ENCODE measurements at places on chromosomes 11 and 22. TPM values are rescaled to one million over a fixed set of nuclear protein-coding genes. Genes with fewer than 3 reads are reported as not detected.
A peak's percentile ranks its signal among the peaks of the same experiment; 100 is the strongest.

The OR4S1 gene
- total RNA-seq: not detected

The LIPT2 gene
- 2.5 TPM for total RNA-seq

The APOA1 gene
- total RNA-seq: not detected

The PLAAT5 gene
- 4.6 TPM for total RNA-seq

The SLC6A5 gene
- total RNA-seq: not detected

The APOC3 gene
- not detected for total RNA-seq

GRCh38 chr11:69078930-69079605 lies 30.3 kb downstream of the TPCN2 start:
- H3K4me3 ChIP-seq: no peak overlapping the region
- H3K36me3 ChIP-seq: peaks cover 69% of the 10 kb centered on the region
- peak overlapping the region; percentile 49 for H3K27ac ChIP-seq

DNA sequence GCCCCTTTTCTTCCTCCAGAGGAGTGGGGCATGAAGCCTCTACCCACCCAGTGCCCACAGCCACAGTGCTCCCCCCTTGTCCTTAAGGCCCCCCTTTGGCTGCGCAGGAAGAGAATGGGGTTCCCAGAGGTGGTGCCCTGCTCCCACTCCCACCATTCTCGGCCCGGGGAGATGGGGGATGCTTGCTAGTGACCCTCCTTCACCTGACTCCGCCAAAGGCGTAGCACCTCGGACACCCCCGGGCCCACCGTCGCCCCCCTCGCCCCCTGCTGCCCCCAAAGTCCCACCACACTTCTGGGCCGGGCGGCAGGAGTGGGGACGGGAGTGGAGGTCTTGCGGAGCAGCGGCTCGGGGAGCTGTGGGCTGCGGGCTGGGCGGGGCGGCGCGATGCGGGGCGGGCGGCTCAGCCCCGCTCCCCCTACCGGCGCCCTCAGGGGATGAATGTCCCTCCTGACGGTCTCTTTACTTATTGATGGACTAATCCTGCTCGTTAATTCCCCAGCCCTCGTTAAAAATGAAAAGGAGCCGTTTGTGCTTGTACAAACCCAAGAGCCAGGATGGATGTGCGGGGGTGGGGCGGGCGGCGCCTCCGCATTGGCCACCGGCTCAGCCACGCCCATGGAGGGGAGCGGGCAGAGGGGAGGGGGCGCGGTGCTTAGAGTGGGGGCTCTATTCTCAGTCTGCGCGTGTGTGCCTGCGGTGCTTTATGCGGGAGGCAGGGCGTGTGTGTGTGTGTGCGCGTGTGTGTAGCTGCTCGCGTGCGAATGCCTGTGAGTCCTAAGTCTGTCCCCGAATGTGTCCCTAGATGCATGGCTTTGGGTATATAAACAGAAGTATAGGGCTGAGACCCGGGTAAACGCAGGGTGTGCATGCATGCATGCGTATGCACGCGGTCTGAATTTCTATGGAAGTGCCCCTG lies 25.6 kb downstream of the SYT7 start:
- no peak overlapping the region for H3K4me3 ChIP-seq
- no peaks in the 10 kb centered on the region for H3K36me3 ChIP-seq
- H3K4me1 ChIP-seq: peaks cover 13% of the 10 kb centered on the region

GRCh38 chr11:70729949-70730348 lies 331.6 kb downstream of the CTTN start:
- H3K27me3 ChIP-seq: no peaks in the 10 kb centered on the region
- H3K27ac ChIP-seq: no peak overlapping the region
- H3K4me1 ChIP-seq: no peaks in the 10 kb centered on the region
- no peak overlapping the region for H3K4me3 ChIP-seq

DNA sequence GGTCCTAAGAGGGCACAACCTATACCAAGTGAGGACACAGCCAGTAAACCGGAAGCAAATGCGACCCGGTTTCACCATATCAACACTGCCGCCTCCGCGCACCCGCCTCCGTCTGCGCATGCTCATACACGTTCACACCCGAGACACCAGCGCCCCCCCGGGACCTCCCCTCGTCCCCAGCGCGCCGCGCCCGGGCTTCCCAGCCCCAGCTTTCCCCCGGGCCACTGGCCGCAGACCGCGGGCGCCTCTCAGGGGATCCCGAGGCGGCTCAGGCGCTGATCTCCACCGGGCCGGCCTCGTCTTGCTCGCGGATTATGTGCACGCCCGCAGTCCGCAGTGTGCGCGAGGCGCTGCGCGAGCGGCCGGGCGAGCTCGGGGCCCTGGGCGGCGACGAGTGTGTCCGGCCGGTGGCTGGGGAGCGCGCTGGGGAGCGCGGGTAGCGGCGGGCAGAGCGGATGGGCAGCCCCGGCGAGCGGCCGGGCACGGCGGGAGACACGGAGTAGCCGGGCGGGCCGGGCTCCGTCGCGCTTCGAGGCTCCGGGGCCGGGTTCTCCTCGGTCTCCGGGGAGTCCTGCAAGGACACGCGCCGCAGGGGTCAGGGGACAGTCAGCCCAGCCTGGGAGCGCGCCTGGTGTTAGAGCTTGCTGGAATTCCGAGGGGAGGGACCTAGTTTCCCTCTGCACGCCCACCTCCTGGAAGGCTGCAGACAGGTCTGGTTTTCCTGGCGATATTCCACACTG lies 2.0 kb downstream of the HEPN1 start:
- H3K4me1 ChIP-seq: peaks cover 5% of the 10 kb centered on the region
- no peak for DNase-seq
- peak overlapping the region; percentile 65 for H3K4me3 ChIP-seq
- H3K27me3 ChIP-seq: no peaks in the 10 kb centered on the region
- H3K36me3 ChIP-seq: no peaks in the 10 kb centered on the region
- no peak overlapping the region for H3K27ac ChIP-seq

- no peaks in the 10 kb centered on the region for H3K36me3 ChIP-seq
- no peak overlapping the region for H3K4me3 ChIP-seq
- H3K4me1 ChIP-seq: peaks cover 52% of the 10 kb centered on the region
- DNase-seq: no peak
- no peaks in the 10 kb centered on the region for H3K27me3 ChIP-seq
These were observed 11.4 kb downstream of the PACS1 start for GRCh38 chr11:66081505-66081904.

- no peaks in the 10 kb centered on the region for H3K36me3 ChIP-seq
- peaks cover 70% of the 10 kb centered on the region for H3K4me1 ChIP-seq
- no peak overlapping the region for H3K4me3 ChIP-seq
- no peaks in the 10 kb centered on the region for H3K27me3 ChIP-seq
- H3K27ac ChIP-seq: peak overlapping the region; percentile 83
These were observed 61.8 kb upstream of the CRYBB3 start for GRCh38 chr22:25137577-25138525.

DNA sequence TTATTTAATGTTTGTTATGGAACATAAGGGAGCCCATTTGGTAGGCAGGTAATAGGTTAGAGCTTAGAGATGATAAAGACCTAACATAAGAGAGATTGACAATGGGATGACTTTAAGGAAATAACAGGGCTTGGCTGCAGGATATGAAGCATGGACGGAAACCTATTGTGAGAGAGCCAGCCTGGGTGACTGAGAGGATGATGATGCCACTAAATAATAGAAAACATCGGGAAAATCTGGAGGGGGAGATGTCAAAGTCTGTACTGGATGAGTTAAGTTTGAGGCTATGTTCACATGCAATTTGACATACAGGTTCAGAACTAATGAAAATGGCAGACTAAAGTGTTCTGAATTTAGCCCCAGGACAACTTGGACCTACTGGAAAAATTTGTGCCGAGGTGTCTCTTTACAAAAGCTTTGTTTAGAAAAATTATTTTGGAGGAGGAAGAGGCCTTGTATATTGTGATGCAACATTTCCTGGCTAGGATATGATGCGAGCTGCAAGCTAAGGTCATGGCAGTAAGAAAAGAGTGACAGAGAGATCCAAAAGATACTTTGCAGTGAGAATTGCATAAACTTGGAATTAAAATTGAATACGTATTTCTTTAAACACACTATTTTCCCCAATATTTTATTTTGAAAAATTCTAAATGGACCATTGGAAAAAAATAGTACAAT lies 339.3 kb upstream of the PLET1 start:
- no peaks in the 10 kb centered on the region for H3K36me3 ChIP-seq
- DNase-seq: no peak
- no peak overlapping the region for H3K27ac ChIP-seq
- H3K4me1 ChIP-seq: no peaks in the 10 kb centered on the region
- no peak overlapping the region for H3K4me3 ChIP-seq
- no peaks in the 10 kb centered on the region for H3K27me3 ChIP-seq

- no peaks in the 10 kb centered on the region for H3K36me3 ChIP-seq
- DNase-seq: no peak
- no peak overlapping the region for H3K4me3 ChIP-seq
- no peak overlapping the region for H3K27ac ChIP-seq
- no peaks in the 10 kb centered on the region for H3K4me1 ChIP-seq
These were observed 267.6 kb downstream of the KIRREL3 start for GRCh38 chr11:126732981-126733380.

GRCh38 chr11:63887386-63887999 lies 29.5 kb downstream of the RCOR2 start:
- peaks cover 74% of the 10 kb centered on the region for H3K4me1 ChIP-seq
- peak overlapping the region; percentile 71 for H3K27ac ChIP-seq
- H3K4me3 ChIP-seq: no peak overlapping the region
- peaks cover 9% of the 10 kb centered on the region for H3K36me3 ChIP-seq
- no peaks in the 10 kb centered on the region for H3K27me3 ChIP-seq

GRCh38 chr11:9396752-9397151 lies 12.3 kb downstream of the IPO7 start:
- peaks cover 69% of the 10 kb centered on the region for H3K4me1 ChIP-seq
- H3K27me3 ChIP-seq: no peaks in the 10 kb centered on the region
- no peak for DNase-seq
- peaks cover 6% of the 10 kb centered on the region for H3K36me3 ChIP-seq

DNA sequence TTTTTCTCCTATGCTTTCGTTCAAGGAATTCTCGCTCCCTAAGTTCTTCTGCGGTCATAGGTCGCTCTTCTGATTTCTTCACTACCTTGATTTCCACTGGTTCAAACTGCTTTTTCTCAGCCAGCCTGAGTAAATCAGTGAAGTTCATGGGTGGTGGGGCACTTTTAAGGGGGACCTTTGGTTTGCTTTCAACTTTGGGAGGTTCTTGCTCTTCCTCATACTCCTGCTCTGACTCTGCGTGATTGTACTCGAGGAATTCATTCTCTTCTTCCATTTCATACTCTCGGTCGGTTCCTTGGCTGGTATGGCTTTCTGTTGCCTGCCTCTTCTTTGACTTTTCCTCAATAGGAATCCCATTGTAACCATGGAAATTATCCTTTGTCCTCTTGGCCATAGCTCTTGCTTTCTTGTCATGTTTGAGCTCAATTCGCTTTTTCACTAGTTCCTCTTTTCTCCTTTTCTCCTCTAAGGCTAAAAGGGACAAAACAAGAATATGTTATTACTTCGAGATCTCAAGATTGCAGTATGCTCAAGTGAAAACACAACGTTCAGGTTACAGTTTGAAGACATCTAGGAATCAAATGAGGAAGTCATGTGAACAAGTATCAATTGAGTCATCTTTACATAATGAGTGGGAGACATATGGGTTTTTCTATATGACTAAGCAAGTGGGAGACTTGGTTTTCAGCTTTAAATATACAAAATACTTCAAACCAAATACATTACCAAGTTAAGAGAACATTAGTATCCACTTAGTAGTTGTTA lies 16.2 kb downstream of the MISFA start:
- no peak overlapping the region for H3K4me3 ChIP-seq
- no peaks in the 10 kb centered on the region for H3K27me3 ChIP-seq
- no peak for DNase-seq
- H3K36me3 ChIP-seq: peaks cover 48% of the 10 kb centered on the region
- peaks cover 18% of the 10 kb centered on the region for H3K4me1 ChIP-seq

- no peaks in the 10 kb centered on the region for H3K27me3 ChIP-seq
- no peak overlapping the region for H3K27ac ChIP-seq
- H3K4me3 ChIP-seq: no peak overlapping the region
- H3K36me3 ChIP-seq: no peaks in the 10 kb centered on the region
These were observed 33.6 kb upstream of the MMP7 start for GRCh38 chr11:102564110-102564509.

- no peak overlapping the region for H3K4me3 ChIP-seq
- DNase-seq: no peak
- H3K4me1 ChIP-seq: peaks cover 61% of the 10 kb centered on the region
- H3K27ac ChIP-seq: peak overlapping the region; percentile 90
- H3K36me3 ChIP-seq: no peaks in the 10 kb centered on the region
- H3K27me3 ChIP-seq: no peaks in the 10 kb centered on the region
These were observed 14.4 kb downstream of the DAGLA start for GRCh38 chr11:61694602-61694939.

DNA sequence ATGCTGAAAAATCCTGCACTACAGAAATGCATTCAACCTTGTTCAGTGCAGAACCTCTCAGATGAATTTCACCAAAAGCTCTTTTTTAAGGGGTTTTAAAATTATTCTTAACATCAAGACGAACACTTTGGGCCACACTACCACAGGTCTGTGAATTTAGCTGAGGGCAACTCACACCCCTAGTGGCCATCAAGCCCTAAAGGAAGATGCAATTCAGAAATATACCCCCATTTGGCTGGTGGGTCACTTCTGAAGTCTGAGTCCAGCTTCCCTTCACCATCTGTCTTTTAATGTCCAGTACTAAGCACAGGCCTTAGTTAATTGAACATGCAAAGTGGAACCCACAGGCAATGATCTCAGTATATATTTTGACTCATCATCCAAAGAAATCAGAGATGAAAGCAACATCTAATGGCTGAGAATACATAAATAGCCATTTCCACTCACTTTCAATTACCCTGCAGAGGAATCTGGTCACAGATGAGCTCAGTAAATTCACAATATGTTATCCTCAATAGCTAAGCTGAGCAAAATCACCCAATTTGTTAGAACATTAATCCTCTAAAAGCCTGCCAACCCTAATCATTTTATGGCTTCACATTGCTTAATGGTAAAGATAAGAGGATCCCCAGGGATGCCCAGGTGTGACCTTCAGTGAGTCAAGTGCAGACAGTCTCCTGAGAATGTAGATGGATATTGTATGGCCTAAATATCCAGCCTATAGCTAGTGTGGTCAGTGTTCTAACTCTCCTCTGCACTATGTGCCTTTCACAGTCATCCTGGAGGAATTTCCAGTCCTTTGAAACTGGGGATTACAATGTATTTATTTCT lies 50.3 kb downstream of the FAM76B start:
- no peak for DNase-seq
- H3K36me3 ChIP-seq: no peaks in the 10 kb centered on the region
- no peak overlapping the region for H3K4me3 ChIP-seq
- no peaks in the 10 kb centered on the region for H3K4me1 ChIP-seq
- H3K27me3 ChIP-seq: no peaks in the 10 kb centered on the region

DNA sequence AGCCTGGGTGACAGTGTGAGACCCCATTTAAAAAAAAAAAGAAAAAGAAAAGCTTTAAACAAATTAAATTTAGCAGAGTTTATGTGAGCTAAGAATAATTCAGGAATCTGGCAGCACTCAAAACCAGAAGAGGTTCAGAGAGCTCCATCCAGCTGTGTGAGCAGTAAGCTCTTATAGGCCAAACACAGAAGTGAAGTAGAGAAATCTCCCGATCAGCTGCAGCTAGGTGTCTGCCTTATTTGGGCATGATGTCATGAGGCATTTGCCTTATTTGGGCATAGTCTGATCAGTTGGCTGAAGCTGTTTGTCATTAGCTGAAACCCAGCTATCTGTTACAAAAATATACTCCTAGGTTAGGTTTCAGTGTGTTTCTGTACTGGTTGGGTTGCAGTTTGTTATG lies 8.2 kb downstream of the MS4A15 start:
- DNase-seq: no peak
- H3K27me3 ChIP-seq: peaks cover 51% of the 10 kb centered on the region
- H3K4me3 ChIP-seq: no peak overlapping the region
- no peaks in the 10 kb centered on the region for H3K36me3 ChIP-seq
- H3K27ac ChIP-seq: no peak overlapping the region

Measured in esophagus muscularis mucosa (tissue), 4 donors.